ENCODE measurements at places on chromosomes 11 and 22.

DNA sequence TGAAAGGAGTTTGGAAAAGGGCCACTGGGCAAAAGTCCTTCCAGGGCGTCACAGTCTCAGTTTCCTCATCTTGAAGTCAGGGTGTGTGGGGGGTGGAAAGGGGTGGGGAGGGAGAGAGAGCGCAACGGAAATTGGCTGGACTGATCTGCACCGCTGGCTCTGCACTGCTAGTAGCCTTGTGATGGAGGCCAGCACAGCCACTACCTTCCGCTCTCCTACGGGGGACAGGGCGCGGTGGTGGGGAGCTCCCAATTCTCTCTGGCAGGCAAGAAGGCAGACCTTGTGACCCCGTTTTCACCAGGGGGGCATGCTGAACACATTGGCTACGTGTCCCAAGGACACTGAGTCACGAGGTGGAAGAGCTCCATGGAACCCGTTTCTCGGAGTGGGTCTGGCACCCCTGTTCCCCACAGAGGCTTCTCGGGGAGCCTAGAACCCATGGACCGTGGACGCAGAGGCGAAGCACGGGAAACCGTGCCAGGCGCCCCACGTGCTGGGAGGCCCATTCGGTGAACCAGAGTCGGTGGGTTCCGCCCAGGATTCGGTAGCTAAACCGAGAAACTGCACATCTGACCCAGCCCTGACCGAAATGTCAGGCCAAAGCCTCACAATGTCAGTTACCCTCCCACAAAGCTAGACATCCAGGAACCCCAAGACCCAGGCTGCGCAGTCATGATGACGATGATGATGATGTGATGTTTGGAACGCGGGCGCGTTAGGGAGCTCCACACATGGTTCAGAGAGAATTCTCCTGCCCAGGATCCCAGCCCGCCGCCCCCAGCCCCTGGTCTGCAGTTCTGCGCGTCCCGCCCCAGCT lies 28.3 kb upstream of the WNT11 start:
- DNase-seq, result peak; percentile 42

- no peak for DNase-seq
Observed at GRCh38 chr22:38815842-38816241, 21.9 kb upstream of the DNAL4 start.

DNA sequence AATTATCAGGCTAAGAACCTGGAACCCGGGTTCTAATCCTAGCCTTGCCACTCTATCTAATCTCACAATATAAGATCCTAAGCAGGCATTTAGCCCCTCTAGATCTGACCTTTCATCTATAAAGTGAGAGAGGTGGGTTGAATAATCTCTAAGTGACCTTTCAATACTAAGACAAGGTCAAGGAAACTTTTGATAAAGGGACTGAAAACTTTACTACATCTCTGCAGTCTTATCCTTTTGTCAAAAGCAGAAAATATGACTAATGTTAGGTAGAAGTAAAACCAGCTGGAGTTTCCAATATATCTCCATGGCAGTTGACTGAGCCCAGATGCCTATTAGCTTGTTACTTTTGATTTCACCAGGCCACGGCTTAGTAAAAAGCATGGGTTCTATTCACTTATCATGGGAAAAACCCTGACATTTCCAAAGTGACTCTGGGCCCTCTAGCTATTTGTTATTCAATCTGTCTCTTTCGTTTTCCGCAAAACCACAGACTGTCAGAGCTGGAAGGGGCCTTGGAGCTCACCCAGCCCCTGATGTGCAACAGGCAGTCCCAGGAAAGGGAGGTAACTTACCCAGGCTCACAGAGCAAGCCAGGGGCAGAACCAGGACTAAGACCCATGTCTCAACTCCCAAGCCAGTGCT lies 75.8 kb downstream of the RAB30 start:
- DNase-seq, result no peak

DNA sequence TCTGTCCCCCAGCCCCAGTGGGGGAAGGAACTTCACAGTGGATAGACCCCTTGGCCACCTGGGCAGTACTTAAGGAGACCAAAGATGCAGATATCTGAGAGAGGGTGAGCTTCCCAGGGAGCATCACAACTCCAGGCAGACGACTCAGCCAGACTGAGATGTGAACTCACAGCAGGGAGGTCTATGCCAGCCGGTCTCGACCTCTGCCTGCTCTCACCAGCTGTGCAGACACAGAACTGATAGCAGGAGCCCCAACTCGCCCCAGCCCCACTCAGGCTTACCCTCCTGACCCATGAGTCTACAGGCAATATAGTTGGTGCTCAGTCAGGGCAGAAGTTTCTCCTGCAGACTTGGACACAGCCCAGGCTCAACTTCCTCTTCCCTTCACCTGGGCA lies 29.7 kb upstream of the ACCSL start:
- no peak for DNase-seq

DNA sequence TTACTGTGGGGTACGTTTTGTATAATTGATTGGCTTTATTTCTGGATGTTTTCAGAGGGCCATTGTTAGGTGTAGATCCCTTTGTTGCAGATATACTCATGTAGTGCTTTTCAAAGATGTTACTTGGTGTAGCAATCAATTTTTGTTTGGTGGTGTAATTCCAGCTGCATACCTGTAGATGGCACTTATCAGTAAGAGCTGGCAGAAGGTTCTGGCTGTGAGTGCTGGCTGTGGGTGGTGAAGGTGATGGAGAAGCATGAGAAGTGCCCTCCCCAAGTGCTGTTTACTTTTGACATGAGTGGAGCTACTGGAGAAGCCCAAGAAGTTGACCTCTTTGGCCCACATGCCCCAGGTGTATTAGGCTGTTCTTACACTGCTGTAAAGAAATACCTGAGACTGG lies 1074.9 kb downstream of the FAM181B start:
- DNase-seq, result no peak

DNA sequence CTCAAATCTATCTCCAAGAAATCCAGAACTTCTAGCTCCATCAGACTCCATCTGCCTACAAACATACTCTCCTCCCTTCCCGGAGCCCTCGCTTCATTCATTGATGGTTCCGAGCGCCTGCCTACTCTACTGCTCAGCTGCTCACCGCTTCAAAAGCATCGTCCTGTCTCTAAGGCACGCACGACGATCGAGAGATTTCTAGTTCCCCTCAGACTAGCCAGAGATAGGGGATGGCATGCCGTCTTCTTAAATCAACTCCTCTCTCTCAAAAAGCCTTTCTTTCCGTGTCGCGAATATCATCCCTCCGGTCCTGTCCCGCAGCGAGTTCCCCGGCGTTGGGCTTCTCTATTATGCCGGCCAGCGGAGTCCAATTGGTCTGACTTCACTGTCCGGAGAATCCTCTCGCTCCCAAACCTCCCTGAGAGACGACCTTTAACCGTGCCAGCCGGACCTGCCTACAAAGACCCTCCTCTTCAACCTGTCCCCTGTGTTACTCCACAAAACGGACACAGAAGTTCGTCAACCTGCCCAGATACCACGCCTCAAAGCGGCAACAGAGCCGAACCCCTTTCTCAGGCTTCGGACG lies 592 bp downstream of the EEF1G start:
- DNase-seq, result no peak

DNA sequence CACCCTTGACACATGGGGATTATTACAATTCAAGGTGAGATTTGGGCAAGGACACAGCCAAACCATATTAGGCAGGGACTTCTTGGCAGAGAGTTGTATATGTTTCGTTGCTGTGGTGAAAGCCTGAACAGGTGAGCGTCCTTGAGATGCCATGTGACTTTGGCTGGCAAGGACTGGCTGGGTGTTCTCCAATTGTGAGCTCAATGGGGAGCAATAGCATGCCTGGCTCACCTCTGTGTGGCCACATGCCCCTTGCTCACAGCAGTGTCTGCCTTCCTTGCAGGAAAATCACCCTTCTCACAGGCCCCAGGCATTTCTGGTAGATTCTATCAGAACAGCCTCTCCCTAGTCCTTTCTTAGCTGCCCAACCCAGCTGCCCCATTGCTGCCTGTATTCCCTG lies 105.5 kb downstream of the PARVA start:
- no peak for DNase-seq

DNA sequence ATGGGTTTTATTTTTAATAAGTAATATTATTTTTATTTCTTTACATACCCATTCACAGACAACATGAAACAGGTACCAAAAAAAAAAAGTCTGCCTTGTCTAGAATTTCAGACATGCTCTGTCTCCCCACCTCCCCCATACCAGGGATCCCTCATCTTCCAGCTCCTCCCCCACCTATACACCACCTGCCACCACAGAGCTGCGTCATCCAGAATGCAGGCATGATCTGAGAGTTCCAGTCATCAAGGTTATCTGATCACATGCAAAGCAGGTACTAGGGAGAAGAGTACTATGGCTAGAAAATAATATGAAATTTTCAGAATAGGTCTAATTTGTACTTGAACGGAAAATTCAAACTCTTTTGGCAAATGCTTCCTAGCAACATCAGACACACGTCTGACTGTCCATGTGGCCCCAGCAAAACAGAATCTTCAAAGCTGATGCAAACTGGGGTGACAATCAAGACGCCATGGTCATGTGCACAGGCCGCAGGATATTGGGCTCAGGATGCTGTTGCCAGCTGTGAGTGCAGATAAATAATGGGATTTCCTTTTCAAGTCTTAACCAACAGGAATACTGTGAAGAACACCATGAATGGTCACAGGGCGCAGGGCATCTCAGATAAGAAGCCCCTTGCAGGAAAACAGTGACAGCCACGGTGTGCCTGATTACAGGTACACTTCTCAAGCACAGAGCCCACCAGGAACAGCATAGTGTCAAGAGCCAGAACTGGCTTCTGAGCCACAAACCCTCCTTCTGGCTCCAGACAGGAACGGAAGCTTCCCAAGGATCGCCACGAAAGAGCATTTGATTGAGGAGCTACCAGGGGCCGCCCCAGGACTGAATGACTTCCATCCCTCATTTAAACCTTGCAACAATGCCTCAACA lies 169.5 kb downstream of the EFCAB6 start:
- no peak for DNase-seq

GRCh38 chr11:17924713-17925112 lies 88.1 kb downstream of the SERGEF start:
- DNase-seq, result no peak

DNA sequence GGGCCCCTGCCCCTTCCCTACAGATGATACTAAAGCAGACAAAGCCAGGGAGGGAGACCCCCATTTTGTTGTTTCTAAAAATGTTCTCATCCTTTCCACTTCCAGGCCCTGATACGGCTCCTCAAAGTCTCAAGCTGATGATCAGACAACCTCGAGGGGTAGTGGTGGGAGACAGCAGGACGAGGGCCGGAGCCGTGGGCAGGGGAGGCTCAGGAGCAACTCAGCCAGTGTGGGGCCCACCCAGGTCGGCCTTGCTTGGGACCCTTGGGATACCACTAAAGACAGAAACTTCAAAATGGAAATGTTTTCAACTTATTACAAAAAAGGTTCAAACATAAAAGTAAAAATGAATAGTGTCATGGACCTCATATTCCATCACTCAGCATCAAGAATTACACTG lies 15.2 kb upstream of the VPS37C start:
- no peak for DNase-seq

DNA sequence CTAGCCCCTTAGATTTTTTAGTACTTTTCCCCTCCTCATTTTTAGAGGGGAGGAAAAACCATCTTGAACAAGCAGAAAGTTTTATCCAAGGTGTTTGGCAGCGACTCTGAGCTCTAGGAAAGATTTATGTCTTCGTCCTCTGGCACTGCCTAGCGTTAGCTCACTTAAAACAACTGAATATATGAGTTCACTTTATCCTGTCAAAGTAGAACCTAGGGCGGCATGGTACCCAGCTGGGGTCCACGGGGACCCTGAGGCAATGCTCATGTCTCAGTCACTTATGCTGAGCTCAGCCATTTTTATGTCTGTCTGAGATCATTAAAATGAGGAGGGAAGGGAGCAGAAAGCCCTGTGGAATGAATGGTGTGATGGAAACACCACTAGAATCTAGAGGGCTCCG lies 14.2 kb upstream of the VSIG10L2 start:
- DNase-seq, result no peak

DNA sequence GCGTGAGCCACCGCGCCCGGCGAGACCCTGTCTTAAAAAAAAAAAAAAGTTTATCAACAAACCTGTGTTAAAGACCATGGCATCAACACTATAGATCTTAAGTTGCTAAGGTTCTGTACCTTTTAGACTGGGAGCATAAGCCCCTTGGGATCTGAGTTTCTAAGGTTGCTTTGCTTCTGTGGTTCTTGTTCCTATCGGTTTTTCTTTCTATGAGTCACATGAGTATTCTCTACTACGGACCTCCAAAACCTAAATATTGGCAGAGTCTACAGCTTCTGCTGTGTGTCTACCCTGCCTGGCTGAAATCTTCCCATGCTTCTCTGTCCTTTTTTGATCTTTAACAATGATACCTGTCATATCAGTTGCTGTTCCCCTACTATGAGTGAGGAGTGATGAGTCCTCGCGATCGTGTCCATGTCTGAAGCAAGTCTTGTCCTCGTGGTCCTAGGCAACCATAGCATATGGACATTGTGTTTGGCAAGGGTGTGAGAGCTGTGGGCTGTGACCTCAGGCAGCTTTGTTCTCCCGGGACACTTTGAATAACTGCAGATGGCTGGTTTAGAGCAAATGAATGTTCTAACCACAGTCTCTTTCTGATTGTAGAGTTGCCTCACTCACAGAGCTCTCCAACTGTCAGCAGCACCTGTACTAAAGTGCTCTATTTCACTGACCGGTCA lies 9.0 kb upstream of the DLAT start:
- no peak for DNase-seq

DNA sequence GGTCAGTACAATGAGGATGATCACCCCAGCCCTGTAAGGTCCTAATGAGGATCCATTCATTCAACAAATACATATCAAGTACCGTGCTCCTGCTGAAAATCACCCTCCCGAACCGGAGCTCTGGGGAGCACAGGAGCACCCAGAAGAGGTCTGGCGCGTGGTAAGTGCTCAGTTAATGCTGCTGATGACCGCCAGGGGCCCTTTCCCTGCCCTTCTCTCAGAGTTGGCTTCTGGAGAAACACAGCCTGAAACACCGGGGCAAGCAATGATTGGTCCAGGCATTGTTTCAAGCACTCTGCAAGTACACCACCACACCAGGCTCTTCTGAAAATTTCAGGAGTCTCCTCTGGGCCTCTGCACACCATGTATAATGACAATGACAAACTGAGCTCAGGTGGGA lies 3.8 kb upstream of the CCDC86 start:
- DNase-seq, result no peak

- DNase-seq, result no peak
Observed at GRCh38 chr22:28835630-28836189, 35.3 kb upstream of the XBP1 start.

GRCh38 chr11:2778630-2779498 lies 79.1 kb upstream of the KCNQ1OT1 start:
- peak; percentile 88 for DNase-seq

All from mucosa of descending colon (tissue), 3 donors.